Thymus (tissue), 14 donors: ENCODE measurements at places on chromosomes 2 and 18.

DNA sequence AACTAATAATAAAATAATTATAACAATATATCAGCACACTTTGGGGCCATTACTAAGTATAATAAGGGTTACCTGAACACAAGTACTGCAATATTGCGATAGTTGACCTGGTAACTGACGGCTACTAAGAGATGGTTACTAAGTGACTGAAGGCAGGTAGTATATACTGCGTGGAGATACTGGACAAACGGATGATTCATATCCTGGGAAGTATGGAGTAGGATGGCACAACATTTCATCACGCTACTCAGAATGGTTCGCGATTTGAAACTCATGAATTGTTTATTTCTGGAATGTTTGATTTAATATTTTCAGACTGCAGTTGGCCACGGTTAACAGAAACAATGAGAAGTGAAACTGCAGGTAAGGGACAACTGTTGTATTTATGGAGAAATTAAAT is 39.5 kb upstream of the FLACC1 start:
- DNase-seq, result no peak

- DNase-seq, result no peak
These were observed 19.1 kb upstream of the RAB11FIP5 start for GRCh38 chr2:73131807-73132206.

DNA sequence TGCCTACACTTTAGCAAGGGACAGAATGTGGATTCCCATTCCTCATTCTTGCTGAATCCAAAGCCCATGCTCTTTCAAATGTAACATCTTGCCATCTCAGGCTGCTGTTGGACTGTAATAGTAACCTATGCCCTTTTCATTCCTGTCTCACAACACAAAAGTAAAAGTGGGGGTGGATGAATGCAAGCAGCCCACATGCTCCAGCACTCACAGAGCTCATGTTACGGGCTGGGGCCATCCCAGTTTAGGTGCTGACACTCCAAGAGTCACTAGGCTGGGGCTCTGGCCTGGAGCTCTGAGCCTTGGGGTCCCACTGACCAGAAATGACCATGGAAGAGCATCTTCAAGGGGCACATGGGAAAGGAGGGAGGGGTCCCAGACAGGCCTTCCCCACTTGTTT is 47.6 kb downstream of the CCBE1 start:
- no peak for DNase-seq

DNA sequence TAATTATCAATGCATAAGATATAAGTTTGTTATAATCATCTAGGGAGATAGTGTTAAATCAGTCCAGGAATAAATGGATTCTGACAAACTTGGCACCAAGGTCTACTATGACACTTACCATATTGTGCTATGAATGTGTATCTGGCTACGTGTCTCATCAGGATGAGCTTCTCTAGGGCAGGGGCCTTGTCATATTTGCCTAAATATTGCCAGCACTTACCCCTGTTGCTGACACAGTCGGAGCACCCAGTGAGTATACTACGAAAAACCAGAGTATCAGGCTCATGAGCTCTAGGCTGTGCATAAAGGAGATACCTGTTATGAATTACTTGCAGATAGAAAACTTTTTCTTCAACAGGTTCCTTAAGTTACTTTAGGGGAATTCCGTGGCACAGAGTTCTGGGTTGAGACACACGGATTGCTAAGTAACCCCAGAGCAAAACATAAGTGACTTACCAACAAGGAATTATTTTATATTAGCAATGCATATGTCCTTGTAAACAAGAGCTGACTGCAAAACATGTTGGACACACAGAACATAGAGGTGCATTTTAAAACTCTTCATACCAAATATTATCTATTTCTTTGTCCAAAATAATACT is 7.7 kb upstream of the TTC39C start:
- DNase-seq, result no peak

DNA sequence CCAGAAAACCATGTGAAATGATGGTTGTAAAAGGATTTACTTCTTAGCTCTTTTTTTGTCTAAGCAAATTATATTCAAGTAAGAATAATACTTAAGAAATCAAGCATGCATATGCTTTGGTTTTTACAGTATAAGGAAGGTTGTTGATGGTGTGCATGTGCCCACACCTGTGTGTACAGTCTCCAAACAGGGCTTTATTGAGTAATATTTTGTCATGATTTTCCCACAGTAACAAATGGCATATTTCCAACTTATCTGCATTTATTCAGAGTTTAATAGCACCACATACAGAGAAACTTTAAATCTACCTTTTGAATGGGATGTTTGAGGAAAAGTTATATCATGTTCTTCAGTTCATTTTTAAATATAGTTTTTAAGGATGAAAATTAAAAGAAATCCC is 76.5 kb upstream of the DSG1 start:
- no peak for DNase-seq

GRCh38 chr2:203763938-203764664 is 57.7 kb downstream of the CD28 start:
- DNase-seq, result peak; percentile 57

DNA sequence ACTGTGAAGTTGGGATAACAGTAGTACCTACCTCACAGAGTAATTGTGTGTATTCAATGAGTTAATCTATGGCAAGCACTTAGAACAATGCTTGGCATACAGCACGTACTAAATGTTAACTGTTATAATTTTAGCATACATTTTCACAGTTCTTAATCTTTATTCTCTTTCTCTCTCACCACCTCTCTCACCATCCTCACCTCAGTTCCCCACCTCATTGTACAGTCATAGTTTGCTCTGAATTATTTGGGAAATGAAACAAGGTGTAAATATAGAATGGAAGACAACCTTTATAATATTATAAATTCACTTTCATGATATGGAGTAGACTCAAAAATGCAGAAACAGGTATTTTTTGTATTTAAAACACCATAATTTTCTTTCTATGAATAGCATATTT is 40.0 kb upstream of the DNAH7 start:
- no peak for DNase-seq

DNA sequence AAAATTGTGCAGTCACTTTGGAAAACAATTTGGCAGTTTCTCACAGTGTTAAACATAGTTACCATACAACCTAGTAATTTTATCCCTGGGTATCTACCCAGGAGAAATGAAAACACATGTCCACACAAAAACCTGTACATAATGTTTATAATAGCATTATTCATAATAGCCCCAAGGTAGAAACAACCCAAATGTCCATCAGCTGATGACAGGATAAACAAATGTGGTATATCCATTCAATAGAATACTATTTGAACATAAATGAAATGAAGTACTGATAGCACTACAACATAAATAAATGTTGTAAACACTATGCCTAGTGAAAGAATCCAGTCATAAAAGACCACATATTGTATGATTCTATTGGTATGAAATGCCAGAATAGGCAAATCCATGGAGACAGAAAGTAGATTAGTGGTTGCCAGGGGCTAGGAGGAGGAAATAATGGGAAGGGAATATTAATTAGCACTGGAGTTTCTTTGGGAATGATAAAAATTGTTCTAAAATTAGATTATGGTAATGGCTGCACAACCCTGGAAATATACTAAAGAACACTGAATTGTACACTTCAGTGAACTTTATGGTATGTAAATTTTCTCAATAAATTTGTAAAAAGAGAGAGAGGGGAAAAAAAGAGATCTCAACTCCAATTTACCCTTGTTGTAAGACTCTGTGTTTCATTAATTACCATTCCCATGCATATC is 20.8 kb upstream of the VIT start:
- DNase-seq, result no peak

- DNase-seq, result no peak
These were observed 948.8 kb upstream of the FAM98A start for GRCh38 chr2:34547900-34548299.

- no peak for DNase-seq
These were observed 15.5 kb downstream of the CUL3 start for GRCh38 chr2:224569654-224570053.

DNA sequence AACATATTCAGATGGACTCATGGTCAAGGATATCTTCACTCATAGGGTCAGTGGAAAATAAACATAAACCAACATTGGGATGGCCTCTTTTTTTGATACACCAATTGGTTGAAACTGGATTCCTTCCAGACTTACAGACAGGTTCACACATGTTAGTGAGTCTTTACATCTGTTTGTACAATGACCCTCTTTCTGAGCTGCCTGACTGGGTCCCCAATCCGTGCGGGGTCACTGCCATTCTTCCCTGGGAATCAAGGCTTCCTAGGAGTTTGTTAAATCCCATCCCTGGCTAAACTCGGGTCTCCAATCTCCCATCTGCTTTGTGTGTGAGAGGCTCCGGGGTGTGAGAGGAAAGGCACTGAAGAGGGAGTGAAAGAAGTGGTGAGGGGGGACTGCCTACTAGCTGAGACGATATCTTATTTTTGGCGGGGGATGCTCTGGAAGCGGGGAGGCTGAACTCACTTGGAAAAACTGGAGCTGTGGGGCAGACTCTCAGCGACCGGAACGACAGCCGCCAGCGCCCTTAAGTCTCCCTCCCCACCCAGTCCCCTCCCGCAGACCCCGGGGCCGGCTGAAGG is 487 bp downstream of the STARD6 start:
- peak; percentile 13 for DNase-seq

- no peak for DNase-seq
These were observed 112.8 kb downstream of the SPTBN1 start for GRCh38 chr2:54568876-54569321.

- no peak for DNase-seq
These were observed 75.6 kb upstream of the REG3A start for GRCh38 chr2:79235135-79235534.

DNA sequence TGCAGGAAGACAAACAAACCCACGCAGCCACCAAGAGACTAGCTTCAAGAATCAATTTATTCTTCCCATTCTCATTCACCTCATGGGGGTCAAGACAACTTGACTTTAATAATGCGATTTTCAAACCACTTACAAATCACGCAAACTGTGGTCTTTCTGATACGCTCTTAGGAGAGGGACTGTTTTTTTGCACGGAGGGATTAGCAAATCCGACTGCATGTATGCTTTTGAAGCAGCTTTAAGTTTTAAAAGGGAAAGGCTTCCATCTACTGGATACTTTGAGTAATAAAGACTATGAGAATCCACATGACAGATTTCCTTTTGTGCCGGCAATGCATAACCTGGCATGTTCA is 322.9 kb upstream of the KCNJ3 start:
- no peak for DNase-seq

- DNase-seq, result no peak
These were observed 40.9 kb downstream of the SCN9A start for GRCh38 chr2:166334805-166335204.

- DNase-seq, result no peak
These were observed 618.6 kb downstream of the ZEB2 start for GRCh38 chr2:143901185-143901842.

- no peak for DNase-seq
These were observed 184.8 kb downstream of the NR4A2 start for GRCh38 chr2:156147594-156148330.

- DNase-seq, result no peak
These were observed 5.0 kb upstream of the OSR1 start for GRCh38 chr2:19363474-19363778.

- DNase-seq, result no peak
These were observed 258.8 kb downstream of the CYP26B1 start for GRCh38 chr2:71888751-71889445.

GRCh38 chr2:20225294-20226151 is 593 bp upstream of the SDC1 start:
- DNase-seq, result peak; percentile 21

DNA sequence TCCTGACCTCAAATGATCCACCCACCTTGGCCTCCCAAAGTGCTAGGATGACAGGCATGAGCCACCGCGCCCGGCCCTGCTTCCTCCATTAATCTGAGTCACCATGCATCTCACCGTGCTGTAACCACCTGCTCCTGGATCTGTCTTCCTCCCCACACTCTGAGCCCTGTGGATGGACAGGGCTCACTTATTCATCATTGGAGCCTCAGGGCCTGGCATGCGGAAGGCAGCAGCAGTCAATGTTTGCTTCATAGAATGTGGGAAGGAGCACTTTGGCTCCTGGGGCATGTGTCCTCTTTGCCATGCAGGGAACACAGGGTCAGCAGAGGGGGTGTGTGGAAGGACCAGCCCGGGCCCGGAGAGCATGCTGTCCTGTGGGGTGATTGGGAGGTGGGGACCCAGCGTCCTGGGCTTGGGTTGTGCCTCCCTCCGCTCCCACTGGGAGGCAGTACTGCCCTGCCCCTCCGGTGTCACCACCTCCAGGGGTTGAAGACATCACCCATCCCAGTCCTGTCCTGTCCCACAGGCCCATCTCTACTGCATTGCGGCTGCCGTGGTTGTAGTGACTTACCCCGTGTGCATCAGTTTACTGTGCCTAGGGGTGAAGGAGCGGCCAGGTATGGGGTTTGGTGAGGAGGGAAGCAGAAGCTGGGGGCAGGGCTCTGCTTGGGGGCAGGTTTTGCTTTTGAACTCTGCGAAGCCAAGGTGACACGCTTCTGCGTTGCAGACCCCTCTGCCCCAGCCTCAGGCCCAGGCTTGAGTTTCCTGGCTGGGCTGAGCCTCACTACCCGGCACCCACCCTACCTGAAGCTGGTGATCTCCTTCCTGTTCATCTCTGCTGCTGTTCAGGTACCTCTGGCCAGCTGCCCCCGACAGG is 11.5 kb downstream of the MFSD2B start:
- DNase-seq, result no peak

GRCh38 chr2:216056739-216057138 is 24.9 kb downstream of the PECR start:
- no peak for DNase-seq

- peak; percentile 23 for DNase-seq
These were observed 1.4 kb downstream of the GPR35 start for GRCh38 chr2:240626531-240627300.

GRCh38 chr2:151095463-151095862 is 166.2 kb downstream of the RBM43 start:
- DNase-seq, result no peak

DNA sequence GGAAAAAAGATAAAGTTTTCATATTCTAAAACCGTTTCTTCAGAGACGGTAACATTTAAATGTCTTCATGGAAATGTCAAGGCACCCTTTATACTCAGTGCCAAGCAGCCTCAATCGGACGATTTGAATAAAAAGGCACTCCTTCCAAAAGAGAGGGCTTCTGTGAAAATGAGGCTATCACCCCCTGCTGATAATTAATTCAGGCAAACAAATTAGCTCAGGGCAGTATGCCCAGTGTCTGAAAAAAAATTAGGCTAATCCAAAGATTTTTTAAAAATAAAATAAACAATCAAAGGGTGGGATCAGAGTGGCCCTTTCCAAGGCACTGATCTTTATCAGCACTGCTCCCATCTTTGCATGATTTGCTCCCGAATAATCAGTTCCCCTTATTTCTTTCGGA is 151.0 kb upstream of the PID1 start:
- no peak for DNase-seq

GRCh38 chr2:195638750-195639149 is 18.3 kb upstream of the SLC39A10 start:
- DNase-seq, result no peak

DNA sequence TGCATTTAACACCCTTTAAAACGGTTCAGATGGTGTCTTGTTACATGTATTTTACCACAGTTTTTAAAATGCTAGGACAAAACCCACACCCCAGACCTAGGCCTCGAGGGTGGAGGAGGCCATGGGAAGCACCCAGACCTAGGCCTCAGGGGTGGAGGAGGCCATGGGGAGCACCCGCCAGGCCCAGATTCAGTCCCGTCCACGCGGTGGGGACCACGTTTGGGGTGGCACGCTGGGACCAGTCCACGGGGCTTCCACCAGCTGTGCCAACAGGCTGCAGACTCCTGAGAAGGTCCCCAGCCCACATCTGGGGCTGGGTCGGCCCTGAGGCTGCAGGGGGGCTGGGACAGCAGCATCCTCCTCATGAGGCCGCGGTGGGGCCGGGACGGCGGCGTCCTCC is 63.4 kb downstream of the SLC66A2 start:
- no peak for DNase-seq
